ENCODE measurements at places on chromosomes 3 and 15.

DNA sequence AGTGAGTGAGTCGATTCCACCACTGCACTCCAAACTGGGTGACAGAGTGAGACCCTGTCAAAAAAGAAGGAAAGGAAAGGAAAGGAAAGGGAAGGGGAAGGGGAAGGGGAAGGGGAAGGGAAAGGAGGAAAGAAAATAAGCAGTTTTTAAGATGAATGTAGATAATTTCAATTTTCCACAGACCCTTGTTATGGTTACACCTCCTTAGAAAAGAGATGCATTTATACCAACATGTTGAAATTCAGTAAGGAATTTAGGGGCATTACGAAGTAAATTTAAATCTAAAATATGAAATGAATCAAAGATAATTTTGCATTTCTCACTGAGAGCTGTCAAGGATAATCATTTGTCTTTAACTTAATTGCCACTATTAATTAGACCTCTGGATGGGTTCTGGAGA, 146.5 kb upstream of the TMC3 start:
- DNase-seq, result no peak

- DNase-seq, result no peak
Observed at GRCh38 chr3:140456974-140457373, 220.9 kb upstream of the TRIM42 start.

GRCh38 chr3:36714343-36715086, 49.8 kb downstream of the DCLK3 start:
- no peak for DNase-seq

DNA sequence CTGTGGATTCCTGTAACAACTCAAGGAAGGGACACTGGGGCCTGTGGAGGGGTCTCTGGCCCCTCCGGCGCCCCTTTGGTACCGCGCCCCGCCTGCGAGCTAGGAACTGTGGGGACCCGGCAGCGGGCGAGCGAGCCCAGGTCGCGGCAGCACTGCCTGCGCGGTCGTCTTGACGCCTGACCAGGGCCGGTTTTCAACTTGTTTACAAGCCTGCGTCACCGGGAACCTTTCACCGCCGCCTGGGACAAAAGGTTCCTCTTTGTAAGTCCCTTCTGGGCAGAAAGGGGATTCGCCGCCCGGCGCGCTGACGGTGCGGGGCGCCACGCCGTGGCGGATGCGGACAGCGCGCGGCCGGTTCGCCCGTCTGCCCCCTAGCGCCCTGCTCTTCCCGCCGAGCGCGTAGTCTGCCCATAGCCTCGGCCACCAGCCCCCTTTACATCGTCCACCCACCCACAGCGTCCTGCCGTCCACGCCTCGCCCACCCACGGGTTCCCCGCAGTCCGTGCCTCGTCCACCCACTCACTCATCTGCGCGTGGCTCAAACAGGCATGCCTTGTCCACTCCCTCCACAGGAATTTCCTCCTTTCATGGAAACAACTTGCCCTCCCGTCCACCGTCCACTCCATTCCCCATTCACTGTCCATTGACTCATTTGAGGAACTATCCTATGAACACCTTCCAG, 5.5 kb upstream of the CFAP100 start:
- peak; percentile 84 for DNase-seq

DNA sequence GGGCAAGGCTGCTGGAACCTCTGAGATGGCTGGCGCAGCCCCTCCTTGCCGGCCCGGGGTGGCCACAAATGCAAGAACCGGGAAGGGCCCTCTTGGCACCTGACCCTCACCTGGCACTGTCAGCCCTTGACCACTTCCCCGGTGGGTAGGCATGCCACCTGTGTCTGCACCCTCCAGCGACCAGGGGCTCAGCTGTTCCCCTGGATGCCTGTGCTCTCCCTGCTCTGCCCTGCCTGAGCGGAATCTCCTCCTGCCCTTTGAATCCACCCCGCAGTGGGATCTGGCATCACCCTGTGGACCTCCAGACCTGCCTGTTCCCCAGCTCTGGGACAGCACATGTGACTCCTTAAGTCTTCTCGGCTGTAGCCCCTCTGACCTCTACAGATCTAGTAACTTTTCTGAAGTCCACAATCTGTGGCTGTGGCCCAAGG, 26.1 kb upstream of the FGD5 start:
- DNase-seq, result no peak

DNA sequence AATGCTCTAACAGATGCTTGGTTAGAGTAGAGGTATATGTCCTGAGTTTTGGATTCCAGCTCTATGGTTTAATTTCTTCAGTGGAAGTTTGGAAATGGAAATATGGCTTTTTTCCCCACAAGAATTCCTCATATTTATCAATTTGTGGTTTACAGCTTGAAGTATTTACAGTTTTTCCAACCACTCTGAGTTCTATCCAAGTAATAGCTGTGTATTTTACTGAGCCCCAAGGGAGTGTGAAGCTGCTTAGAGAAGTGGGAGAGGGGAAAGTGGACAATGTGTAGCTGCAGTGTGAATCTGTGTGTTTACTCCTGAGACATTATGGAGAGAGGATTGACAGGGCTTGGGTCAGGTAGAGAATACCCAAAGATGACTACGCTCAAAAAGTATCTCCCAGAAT, 54.5 kb downstream of the NEK11 start:
- DNase-seq, result no peak
